T-helper 2 cell (primary cell): ENCODE measurements at places on chromosomes 6 and 20.

DNA sequence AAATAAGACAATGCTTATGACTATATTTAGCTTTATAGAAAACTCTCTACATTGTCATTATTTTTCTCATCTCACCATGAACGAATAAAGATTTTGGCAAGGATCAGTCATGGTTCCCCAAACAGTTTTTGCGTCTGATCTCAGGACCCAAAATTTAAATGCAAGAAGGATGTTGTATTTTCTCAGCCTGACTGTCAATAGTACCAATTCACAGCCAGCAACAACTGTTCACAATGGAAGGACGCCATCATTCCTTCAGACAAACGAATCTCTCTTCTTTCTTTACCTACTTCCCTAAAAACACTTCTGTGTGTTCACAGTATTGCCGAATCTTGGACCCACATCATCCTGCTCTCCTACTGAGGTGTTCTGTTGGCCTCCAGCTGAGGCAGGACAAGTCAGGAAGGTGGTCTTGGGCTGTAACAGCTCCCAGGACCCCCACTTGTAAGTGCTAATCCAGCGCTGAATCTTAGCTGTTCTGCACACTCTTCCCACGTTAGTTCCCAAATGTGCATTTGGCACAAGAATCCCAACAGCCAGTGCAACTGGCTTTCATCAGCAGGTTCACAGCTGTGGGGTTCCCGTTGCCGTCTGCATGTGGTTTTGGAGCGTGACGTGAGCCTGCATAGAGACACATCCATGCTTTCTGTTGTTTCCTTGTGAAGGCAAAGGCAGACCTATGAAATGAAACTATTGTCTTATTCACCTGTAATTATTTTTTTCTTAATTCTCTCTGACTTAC lies 600.0 kb downstream of the QKI start:
- no peak for DNase-seq

DNA sequence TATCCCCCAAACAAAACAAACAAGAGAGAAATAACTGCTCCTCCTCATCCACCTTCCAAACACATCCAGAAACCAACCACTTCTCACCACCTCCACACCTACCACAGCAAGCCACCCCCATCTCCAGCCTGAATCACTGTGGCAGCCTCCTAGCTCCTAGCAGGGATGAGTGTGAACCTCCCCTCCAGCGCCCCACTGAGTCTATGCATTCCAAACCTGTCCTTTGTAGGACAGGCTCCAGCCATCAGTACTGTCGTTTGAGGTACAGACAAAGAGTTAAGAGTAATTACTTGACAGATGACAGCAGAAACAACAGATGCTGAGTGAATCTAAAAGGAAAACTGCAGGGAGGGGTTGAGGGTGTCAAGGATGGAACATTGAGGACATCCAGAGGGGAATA lies 2.4 kb downstream of the METTL24 start:
- DNase-seq = no peak

- no peak for DNase-seq
Observed at GRCh38 chr20:64176971-64177370, 12.7 kb downstream of the MYT1 start.

DNA sequence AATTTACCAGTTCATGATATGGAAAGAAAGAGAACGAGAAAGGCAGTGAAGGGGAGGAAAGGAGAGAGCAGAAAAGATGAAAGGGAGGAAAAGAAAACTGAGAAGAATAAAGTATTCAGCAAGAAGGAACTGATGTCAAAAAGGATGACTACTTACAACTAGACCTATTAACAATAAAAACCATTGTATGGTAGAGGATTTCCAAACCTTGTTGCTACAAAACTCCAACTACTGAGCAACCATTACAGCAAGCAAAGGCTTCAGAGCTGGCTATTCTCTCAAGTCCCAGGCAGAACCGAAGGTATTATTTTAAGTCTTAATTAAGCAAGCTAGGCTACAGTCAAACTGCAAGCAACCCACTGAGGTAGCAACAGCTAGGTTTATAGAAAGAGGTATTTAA lies 142.2 kb downstream of the BTBD9 start:
- DNase-seq = no peak
